ENCODE measurements at places on chromosomes 6 and 20.

GRCh38 chr6:19059102-19059501 is 672.0 kb downstream of the RNF144B start:
- DNase-seq, result no peak

DNA sequence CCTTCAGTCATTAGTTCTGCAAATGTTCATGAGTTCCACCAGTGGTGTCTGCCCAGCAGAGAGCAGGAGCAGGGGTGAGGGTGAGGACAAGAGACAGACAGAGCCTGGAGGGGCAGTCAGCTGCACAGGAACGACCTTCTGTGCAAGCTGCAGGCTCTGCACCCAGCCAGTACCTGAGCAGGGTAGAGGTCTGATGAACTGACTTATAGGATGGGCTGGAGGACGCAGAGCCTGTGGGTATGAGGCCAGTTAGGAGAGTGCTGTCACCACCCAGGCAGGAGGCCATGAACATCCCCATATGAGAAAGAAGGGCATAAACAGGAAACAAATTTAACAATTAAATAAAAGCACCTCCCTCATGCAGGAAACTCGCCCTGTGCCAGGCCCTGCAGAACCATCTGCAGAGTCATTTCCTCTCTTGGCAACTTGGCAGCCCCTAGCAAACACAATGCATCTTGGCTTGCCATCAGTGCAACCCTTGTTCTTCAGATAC is 17.9 kb downstream of the C6orf15 start:
- no peak for DNase-seq

DNA sequence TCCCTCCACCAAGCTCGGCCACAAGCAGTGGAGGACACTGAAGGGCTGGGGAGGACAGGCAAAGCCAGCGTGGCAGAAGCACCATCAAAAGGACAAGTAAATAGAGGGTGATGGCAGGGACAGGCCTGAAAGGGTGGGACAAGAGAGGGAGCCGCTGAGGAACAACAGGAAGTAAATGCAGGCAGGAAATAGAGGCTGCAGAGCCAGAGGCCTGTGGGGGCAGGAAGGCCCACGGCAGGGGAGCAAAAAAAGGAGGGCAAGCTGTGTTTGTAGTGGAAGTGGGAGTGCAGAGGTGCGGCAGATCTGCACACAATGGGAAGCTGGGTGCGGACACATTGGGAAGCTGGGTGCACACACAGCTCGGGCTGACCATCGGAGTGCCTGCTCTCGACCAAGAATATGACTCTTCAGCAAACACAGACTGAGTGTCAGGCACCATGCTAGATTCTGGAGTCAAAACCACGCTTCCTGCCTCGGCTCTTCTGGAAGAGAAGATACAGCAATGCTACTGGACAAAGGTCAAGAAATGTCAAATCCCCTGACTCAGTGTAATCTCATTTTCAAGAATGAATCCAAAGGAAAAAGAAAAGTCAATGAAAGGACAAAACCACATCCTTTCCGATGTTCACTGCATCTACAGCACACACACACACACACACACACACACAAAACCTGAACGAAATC is 40.4 kb upstream of the RAB22A start:
- DNase-seq, result no peak

DNA sequence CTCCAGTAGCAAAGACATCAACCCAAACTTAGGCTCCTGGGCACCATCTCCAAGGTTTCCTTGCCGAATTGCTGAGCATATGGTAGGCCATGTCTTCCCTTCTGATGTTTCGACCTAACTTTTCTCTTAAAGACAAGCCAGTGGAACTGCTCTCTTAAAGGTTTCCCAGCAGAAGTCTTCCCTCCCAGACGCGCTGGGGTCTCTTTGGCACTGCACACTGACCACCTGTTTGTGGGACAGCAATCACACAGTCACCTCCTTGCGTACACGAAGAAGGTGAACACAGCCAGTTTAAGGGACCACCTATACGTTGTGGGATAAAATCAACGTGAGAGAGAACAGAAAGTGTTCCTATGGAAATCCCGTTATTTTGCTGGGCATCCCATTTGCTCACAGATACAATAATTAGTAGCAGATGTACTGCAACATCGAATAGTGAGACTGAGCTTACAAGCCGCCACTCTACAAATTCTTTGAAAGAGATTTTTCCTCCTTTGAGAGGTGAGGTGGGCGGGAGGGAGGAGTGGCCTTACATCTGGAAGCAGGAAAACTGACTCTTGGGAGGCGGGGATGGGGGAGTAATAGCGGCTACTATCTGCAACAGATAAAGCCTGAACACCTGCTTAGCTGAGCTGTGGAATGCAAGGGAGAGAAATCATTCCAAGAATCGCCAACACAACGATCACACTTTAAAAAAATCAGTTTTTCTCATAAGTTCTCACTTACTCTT is 9.9 kb downstream of the GRIK2 start:
- no peak for DNase-seq

GRCh38 chr6:86782328-86782727 is 155.0 kb upstream of the HTR1E start:
- DNase-seq, result no peak

- DNase-seq, result no peak
Observed at GRCh38 chr6:3557336-3557735, 100.5 kb upstream of the SLC22A23 start.

GRCh38 chr20:5356941-5357340 is 40.2 kb upstream of the PROKR2 start:
- DNase-seq, result no peak

- DNase-seq, result no peak
Observed at GRCh38 chr6:128421788-128422187, 98.6 kb downstream of the PTPRK start.

GRCh38 chr6:10033223-10033829 is 381.5 kb downstream of the TFAP2A start:
- no peak for DNase-seq

DNA sequence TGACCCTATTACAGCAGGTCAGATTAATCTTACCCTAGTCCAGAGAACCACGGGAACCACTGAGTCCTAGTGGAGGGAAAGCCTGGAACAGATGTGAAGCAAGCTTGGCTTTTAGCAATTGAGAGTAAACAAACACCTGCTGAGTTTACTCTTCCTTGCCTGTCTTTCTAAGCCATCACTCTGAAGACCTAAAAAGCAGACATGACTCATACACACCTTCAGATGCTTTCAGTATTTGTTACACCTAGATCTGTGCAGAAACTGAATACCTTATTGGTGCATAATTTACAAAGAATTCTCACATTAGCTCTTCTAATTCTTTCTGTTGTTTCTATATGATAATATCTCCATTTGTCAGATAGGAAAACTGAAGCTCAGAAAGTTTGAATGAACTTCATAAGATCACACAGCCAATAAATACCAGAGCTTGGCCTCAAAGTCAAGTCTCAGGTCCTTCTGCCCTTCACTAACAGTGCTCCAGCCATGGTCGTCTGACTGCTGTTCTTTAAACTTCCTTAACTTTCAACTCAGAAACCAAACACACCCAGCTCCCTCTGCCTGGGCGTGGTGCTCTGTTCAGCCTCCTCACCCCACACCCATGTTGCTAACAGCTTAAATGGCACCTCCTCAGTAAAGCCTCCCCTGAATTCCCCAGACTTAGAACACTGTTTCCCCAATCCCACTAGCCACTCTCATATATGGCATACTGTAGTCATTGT is 8.6 kb upstream of the GABBR1 start:
- DNase-seq, result no peak

GRCh38 chr6:118403036-118403435 is 145.1 kb upstream of the PLN start:
- DNase-seq, result no peak

- DNase-seq, result no peak
Observed at GRCh38 chr6:2171728-2172127, 73.7 kb downstream of the GMDS start.

DNA sequence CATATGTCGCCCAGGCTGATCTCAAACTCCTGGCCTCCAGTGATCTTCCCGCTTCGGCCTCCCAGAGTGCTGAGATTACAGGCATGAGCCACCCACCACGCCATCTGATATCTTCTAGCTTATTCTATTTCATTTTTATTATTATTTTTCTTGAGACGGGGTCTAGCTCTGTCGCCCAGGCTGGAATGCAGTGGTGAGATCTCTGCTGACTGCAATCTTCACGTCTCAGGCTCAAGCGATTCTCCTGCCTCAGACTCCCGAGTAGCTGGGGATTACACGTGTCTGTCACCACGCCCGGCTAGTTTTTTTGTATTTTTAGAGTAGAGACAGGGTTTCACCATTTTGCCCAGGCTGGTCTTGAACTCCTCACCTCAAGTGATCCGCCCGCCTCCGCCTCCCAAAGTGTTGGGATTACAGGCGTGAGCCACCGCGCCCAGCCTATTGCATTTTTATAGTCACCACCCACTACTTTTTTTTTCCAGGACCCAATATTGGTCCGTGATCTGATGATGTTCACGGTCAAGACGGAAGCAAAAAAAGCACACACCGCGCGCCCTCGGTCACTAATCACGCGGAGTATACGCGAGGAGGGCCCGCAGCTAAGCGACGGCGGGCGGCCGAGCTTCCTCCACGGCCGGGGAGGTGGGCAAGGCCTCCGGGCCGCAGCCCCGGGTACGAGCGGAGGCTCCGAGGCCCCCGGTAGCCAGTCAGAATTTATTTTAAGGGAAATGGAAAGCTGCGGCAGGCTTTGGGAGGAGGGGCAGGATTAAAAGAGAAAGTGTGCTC is 1.1 kb upstream of the LSM14B start:
- DNase-seq, result no peak

GRCh38 chr20:58512808-58513552 is 2.2 kb downstream of the APCDD1L start:
- DNase-seq, result no peak

- DNase-seq, result no peak
Observed at GRCh38 chr6:98945311-98946115, 2.2 kb downstream of the FBXL4 start.

- no peak for DNase-seq
Observed at GRCh38 chr20:33370291-33370690, 31.0 kb downstream of the CDK5RAP1 start.

DNA sequence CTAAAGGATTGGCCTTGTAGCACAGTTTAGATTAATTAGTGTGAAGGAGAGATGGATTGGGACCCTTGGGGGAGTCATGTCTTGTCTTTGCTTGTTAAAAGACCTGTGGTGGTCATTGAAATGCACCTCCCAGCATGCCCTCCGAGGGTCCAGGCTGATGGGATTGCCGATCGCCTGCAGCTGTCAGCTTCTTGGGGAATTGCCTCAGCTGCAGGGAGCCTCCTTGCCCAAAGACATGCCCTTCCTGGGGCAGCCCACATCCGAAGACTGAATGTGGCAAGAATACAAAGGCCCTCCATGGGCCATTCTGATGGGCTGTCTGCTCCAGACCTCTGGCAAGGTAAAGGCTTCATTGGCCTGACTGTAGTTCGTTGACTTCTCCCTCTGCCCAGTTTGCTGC is 150.7 kb downstream of the FARS2 start:
- DNase-seq, result no peak

GRCh38 chr6:67045076-67045475 is 1338.0 kb upstream of the EYS start:
- no peak for DNase-seq

DNA sequence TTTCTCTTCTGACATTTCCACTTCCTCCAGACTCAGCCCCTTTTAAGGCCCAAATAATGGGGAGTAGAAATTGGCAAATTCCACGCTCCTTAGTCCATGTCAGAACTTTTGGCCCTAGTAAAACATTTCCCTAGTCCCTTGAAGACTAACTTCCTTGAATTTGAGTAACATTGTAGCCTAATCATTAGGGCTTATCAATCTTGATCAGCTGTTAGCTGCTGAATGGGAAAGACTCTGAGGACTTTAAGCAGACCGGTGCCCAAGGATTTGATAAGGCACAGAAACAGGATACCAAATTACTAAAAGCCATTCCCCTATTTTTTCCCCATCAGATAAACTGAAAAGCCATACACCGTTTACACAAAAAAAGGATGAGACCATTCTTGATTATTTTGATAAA is 37.0 kb upstream of the ECI2 start:
- DNase-seq, result no peak

DNA sequence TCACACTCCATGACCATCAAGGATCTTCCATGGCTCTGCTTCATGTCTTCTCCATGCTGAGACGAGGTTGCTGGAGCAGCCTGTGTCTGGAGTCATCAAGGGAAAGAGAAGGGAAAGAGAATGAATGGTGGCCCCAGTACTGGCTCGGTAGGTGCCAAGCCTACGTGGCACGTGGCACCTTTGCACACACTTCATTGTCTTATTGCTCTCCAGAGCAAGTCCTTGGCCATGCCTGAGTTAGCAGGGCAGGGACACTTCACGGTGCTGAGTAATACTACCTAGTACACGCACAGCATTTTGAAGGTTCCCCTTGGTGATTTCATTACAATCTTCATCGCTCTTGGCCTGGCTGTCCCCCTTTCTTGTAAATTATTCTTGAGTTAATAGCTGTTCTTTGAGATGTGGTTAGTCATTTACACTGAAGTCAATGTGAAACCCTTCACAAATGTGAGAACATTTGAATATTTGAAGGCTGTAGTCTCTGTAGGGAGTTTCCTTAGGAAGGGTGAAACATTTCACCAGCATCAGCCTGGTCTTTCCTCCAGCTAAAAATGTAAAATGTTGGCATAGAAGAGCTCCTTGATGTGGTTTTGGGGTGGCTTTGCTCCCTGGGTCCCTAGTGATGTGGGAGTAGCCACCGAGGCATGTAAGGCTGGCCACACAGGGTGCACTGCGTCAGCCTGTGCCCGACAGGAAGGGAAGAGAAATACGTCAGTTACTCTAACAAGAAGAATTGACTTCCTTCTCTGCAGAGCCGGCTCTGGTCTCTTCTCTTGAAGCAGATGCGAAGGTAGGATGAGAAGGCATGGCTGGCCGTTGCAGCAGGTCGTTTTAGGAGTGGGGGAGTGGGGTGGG is at the start of gene SYTL3:
Gene SYTL3 (plus strand): TSS at position 766 of the 855 bp plus-strand sequence. CDS start 13,215 bp downstream, outside the sequence.
- DNase-seq, result peak; percentile 66

DNA sequence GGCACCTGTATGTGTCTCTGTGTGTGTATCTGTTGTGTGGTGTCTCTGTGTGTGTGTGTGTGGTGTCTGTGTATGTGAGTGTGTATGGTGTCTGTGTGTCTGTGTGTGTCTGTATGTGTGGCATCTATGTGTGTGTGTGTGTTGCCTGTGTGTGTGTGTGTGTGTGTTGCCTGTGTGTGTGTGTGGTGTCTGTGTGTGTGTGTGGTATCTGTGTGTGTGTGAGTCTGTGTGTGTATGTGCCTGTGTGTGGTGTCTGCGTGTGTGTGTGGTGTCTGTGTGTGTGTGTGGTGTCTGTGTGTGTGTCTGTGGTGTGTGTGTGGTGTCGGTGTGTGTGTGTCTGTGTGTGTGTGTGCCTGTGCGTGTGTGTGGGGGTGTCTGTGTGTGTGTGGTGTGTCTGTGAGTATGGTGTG is 31.7 kb upstream of the VEGFA start:
- no peak for DNase-seq

DNA sequence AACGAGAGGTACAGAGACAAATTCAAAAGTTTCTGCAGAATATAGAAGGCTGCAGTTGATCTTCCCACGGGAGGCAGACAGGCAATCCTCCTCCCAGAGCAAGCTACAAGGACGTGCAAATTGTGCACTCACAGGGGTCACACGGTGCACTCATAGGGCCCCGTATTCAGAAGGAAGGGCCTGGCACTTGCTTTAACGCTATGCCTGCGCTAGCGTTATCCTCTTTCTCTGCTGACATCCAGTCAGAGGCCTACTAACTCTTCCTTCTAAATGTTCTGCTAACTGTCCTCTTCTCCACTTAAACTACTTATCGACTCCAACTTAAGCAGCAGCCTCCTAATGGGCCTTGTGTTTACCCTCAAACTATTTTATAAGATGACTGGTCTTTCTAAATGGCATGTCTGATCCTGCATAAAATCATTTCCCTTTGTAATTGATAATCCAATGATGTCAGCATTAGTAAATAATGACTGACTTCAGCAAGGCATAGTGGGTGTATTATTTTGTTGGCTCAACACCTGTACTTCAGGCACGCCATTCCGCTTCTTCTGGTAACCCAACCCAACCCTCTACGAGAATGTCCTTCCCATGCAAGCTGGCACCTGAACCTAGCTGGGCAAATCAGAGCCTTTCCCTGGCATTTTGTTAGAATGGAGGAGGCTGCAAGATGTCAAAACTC is 2.2 kb downstream of the IFNGR1 start:
- no peak for DNase-seq

Measured in AG20443 (cell line).